ENCODE measurements at places on chromosomes 6 and 20.
A peak's percentile ranks its signal among the peaks of the same experiment; 100 is the strongest.

DNA sequence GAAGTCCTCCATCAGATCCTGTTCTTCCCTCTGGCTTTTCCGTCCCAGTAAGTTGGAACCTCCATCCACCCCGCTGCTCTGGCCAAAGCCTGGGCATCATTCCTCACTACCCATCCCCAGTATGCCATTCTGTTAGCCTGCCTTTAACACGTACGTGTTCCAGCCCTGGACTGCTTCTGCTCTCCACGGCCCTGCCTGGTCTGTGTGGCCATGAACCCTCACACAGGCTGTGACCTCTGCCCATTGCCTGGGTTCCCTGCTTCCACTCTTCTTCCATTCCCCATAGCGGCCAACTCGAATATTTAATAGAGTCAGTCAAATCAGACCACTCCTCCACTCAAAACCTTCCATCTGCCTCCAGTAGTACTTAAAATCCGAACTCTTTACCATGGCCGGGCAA is 29.4 kb downstream of the RALGAPA2 start:
- DNase-seq, result no peak

DNA sequence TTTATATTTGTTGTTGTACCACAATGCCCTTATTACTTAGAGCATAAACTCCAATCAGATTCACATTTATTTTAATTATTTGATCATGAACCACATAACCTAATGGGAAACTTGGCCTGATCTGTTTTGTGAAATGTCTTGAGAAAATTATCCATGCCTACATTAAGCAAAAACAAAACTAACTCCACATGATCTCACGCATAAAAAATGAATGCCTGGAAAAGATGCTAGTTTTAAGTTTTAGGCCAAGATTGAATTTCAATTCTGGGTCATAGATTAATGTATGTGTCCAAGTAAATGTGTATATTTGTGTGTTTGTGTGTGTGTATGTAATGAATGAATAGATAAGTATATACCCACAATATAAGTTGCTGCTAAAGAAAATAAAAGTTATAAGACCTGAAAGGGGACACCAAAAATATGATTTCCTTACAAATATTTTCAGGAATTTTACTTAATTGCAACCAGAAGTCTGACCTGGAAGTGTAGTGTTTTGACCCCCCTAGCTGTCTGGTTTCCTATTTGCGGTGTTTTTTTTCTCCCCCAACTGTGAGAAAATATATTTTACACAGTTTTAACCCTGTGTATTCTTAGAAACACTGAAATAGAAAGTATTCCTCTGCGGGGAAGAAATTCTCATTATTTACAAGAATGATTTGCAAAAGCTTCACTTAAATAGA is 97.2 kb downstream of the JAG1 start:
- DNase-seq, result no peak

GRCh38 chr6:35972471-35973367 is 51.7 kb downstream of the SLC26A8 start:
- no peak for DNase-seq

- DNase-seq, result no peak
Observed at GRCh38 chr20:61112515-61112914, 139.5 kb upstream of the CDH4 start.

GRCh38 chr6:138104618-138105213 is 2.5 kb downstream of the PERP start:
- DNase-seq, result no peak

GRCh38 chr6:155181498-155181897 is 82.3 kb upstream of the CLDN20 start:
- DNase-seq, result peak; percentile 66

DNA sequence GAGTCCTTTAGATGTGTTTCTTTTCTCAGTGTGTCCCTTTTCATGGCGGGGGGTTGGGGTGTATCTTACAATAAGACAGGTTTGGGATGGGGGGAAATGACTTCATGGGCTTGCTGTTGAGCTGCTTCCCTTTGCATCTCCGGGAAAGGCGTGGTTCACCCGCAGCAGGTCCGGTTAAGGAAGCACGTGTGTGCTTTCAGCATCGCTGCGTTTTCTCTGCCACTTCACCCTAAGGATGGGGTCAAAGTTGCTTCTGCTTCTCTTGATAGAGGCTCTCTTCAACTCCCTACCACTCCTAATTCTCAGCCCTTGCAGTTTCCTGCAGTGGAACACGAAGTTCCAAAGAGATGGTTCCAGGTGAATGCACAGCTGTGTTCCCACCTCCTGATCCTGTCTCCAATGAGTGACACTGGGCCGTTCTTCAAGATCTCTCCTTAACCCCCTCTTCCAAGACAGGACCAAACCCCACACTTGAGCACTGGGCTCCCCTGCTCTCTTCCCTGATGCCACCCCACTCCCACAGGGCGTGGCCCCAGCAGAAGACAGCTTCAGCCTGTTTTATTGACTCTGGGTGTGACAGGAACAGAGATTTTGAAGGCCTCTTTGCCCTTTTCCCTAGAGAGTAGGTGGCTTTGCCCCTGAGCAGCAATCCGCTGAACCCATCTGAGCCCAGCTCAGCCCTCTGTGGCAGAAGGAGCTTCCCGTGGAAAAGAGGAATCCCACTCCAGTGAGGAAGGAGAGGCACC is 85.2 kb downstream of the PLEKHG1 start:
- no peak for DNase-seq

DNA sequence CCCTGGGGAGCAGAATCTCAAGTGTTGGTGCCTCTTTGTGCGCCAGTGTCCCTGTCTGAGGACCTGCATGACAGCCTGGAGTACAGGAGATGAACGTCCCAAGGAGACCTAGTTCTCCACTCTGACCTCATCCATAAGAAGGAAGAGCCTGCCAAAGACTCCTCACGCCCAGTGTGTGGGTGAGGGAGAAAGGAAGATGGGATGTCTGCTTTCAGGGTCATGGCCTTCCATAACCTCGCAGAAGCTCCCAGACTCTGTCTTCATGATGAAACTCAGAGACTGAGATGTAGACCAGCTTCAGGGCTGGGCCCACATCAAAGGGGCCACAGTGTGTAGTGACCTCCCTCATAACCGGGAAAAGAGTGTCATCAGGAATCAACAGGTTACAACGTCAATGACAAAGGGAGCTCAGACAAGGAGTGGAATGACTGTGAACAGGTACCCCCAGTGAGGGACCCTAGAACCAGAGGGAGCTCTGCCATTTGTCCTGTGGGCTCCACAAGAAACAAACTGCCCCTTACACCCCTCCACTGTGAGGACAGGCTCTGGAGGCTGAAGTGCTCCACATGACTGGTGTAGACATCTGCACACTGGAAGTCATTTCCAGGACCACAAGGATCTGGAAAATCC is 8.1 kb downstream of the HLA-DQB1 start:
- DNase-seq, result no peak

- DNase-seq, result no peak
Observed at GRCh38 chr20:47440857-47441773, 60.6 kb upstream of the NCOA3 start.

GRCh38 chr20:62390317-62391164 is 3.6 kb downstream of the RPS21 start:
- DNase-seq, result no peak

- DNase-seq, result no peak
Observed at GRCh38 chr6:89661559-89661958, 23.0 kb upstream of the LYRM2 start.

DNA sequence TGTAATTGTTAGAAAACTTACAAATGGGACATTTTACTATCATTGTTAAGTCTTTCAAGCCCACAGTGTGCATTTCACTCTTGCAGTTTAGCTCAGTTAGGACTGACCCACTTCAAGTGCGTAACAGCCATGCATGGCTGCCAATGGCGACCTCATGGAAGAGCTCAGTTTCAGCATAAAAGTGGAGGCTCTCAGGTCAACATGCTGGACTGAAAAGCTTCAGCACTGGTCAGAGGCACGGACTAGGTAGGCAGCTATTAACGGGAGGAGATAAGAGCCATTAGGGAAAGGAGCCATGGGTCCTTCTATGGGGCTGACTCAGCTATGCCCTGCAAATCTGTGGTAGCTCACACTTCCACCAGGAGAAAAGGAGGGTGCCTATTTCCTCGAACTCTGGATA is 101.8 kb downstream of the TTLL2 start:
- no peak for DNase-seq

DNA sequence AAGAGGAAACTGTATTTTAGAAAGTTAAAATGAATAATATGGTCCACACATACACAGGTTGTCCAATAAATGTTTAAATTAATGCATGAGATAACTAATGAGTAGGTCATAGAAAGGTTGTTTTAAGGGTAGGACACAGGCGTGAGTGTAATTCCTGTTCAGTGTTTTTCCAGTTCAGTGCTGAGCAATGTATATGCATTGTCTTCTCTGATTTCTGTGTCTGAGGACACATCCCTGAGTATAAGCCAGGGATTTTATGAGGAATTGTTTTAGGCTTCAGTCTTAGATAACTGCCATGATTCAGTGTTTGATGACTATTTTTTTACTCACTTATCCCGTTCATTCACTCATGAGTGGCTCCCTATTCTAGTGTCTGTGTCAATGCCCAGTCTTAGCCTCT is 298.5 kb upstream of the TBX18 start:
- no peak for DNase-seq

DNA sequence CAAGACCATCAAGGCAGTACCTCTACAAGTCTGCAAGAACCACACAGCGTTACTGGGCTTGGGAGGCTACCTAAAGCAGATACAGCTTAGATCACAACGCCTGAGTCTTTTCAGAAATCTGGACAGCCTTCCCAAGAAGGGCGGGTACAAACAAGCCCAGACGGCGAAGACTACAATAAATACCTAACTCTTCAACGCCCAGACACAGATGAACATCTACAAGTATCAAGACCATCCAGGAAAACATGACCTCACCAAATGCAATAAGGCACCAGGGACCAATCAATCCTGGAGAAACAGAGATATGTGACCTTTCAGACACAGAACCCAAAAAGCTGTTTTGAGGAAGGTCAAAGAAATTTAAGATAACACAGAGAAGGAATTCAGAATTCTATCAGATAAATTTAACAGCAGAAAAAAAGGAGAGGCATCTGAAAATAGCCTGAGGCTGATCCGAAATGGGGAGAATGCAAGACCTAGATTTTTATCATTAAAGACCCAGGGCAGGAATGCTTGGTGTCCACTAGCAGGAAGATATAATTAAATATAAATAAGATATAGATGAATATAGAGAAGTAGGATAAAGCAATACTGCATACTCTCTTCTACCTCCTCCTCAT is 131.7 kb upstream of the COL21A1 start:
- DNase-seq, result no peak

DNA sequence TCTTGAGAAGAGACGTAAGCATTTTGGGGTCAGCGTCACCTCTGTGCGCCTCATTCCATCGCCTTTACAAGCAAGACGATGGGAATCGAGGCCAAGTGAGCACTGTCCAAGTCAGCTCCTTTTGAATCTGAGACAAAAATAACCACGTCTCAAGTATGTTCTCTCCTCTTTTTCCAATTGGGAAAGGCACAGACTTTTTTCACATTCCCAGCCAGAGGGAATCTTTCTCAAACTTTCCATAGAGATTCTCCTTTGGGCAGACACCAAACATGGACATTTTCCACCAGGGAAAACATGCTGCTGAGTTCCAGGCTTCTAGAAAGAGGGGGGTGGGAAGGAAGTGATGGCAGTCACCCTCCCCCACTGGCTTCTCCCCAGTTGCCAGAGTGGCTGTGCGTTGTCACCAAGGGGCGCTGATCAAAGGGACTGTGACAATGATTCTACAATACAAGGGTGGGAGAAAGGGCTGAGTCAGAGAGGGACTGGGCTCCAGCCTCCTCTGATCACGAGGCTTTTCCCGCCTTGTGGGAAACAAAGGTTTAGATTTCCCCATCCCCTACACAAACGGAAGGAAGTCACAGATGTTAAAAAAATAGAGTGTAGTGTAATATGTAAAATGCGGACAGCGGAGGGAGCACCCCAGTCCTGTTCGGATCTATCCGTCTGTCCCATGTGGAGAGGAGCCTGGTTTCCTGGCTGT is 281.9 kb upstream of the RNF24 start:
- no peak for DNase-seq

- DNase-seq, result no peak
Observed at GRCh38 chr6:52582996-52583395, 6.1 kb upstream of the TRAM2 start.

GRCh38 chr6:156776840-156777576 is at the start of gene ARID1B:
Gene ARID1B, plus strand, starts transcription at chr6:156777378. Its CDS starts 303 bp downstream, at chr6:156777681.
- DNase-seq, result peak; percentile 91

Data from NAMALWA (cell line).